ENCODE measurements at places on chromosomes 7 and 10.
A peak's percentile ranks its signal among the peaks of the same experiment; 100 is the strongest.

DNA sequence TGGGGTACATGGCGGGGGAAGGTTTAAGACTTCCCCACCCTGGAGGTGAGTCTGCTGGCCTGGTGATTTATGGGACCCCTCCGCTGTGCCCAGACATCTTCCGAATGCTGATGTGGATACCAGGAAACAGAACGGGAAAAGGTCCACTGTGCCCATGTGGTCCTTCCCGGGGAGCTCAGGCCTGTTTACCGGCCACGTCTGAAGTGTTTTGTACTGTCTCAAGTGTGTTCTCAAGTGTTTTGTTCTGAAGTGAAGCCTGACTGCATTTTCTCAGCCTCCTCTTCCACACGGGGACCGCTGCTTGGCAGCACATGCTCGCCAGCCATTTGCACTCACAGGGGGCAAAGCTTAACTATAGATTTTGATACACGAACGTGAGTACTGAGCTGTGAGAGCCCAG lies 127.2 kb downstream of the TEX36 start:
- no peak for DNase-seq

DNA sequence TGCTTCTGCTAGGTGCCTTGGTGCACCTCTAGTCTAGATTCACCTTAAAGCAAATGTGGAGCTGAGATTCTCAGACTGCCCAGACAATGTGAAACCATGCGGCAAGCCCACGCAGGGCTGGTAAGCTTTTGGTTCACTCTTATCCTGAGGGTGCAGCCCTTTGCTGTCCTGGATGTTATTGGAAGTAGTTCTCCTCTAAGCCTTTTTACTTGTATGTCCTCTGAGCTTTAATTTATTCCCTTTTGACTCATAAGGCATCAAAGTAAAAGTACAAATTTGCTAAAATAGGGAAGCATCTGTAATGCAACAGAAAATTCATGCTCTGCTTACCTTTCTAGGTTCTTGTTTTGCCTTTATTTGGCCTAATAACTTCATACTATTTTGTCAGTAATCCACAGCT lies 186.8 kb downstream of the MACC1 start:
- DNase-seq = no peak

- no peak for DNase-seq
Measured at GRCh38 chr7:28070297-28071055, 110.1 kb downstream of the JAZF1 start.

DNA sequence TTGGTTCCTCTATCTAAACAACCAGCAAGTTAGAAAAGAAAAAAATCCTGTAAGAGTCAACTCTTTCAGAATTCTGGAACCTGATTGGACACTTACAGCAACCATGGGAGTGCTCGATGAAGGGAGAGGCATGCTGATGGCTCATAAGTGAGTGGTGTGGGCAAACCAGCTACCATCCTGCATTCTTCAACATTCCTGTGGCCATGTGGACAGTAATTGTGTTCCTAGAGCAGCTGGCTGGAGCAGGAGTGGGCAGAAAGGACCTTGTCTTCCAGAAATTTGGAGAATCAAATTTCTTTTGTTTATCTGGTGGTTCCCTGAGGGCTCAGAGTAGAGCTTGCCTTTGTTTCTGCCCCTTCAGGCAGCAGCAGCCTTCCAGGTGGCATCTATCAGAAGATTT lies 22.5 kb upstream of the MYL7 start:
- no peak for DNase-seq

GRCh38 chr10:48251525-48252353 lies 22.8 kb downstream of the FRMPD2 start:
- DNase-seq = no peak

- DNase-seq = no peak
Measured at GRCh38 chr7:128827248-128827958, 2.8 kb upstream of the FLNC start.

DNA sequence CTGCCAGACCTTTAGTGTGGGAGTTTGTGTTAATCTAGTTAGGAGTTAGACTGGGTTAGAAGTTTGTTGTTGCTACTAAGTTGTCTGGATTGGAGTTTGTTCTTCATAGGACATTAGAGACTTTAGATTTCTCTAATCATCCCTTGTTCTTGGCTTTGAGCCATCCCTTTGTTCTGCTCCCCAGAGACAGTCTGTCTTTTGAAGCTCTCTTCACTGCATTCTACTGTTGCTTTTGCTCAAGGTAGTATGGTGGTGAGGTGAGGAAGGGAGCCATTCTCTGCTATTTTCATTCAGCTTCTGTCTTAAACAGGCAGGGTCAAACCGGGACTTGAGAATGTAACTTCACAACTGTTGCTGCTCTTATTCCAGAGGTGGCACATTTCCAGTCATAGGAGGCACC lies 10.4 kb upstream of the TARP start:
- no peak for DNase-seq

DNA sequence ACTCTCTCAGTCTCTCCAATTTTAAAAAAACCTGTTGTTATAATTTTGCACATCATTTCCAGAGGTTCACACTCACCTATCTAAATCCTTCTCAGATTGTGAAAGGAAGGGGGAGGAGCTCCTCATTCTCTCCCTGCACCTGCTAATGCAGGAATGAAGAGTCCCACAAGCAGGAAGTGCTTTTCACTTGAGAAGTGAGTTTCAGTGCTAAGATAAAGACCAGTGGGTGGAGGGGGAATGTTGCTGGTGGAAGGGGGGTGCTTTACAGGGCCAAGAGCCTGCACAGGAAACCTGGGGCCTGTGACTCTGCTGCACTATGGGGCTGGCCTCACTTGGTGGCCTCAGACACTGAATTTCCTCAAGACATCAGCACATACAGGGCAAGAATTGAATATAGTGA lies 176.4 kb downstream of the PTPN20 start:
- no peak for DNase-seq

- DNase-seq = no peak
Measured at GRCh38 chr10:120557311-120557710, 100.3 kb downstream of the PLPP4 start.

DNA sequence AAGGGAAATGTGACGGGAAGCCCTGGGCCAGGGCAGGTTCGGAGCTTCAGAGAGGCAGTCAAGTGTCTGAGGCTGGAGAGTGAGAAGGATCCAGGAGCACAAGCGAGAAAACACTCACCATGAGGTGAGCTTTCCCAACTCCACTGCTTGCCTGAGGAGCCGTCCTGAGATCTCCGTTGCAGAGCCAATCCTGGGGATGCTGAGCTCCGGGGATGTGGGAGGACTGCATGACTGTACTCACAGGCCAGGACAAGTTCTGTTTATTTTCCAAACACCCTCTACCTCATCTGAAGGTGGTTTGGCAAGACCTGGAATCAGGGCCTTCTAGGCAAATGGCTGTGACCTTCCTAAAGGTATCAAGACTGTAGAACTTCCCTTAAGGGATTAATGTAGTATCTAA lies 38.7 kb downstream of the GLI3 start:
- DNase-seq = no peak

DNA sequence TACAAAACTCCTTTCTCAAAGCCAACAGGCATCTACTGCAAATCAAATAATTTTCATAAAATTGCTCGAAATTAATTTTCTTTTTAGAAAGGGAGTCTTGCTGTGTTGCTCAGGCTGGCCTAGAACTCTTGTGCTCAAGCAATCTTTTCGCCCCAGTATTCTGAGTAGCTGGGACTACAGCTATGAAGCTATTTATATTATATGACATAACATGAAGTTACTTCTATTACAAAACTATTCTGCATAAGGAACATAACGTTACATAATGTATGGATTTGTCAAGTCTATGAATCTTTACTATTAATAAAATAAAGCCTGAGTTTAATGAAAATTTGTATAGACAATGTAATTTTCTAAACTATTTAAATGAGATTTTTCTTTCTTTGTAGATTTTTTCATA lies 415.0 kb downstream of the PARD3 start:
- DNase-seq = no peak

GRCh38 chr7:130070861-130071622 lies 708 bp downstream of the KLHDC10 start:
- no peak for DNase-seq

DNA sequence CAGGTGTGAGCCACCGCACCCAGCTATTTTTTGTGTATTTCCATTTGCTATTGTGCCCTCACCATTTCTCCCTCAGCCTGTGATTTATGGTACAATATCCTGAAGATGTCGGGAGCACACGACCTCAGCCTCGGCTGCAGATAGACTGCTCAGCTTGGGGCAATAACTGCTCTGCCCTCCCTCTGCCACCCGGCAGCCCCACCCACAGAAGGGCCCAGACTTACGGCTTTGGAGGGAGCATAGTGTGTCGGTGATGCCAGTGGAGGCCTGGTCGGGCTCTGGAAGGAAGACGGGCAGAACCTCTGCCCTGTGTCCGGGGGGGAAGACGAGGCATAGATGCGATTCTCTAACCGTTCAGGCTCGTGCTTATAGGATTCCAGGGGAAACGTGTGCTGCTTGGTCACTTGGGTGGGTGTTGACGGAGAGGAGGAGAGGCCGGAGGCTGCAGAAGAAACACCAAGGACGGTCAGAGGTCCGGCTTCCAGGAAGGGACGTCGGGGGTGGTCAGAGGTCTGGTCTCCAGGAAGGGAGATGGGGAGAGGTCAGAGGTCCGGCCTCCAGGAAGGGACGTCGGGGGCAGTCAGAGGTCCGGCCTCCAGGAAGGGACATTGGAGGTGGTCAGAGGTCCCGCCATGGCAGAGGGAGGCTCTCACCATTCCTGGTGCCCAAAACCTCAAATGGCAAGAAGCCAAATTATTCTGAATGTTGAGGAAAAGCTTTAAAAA lies 155.7 kb upstream of the RHEB start:
- no peak for DNase-seq

- no peak for DNase-seq
Measured at GRCh38 chr7:85750454-85750949, 563.6 kb upstream of the SEMA3D start.

- DNase-seq = no peak
Measured at GRCh38 chr10:71082960-71083715, 129.2 kb upstream of the UNC5B start.

GRCh38 chr7:95509199-95509598 lies 23.5 kb downstream of the ASB4 start:
- DNase-seq = peak; percentile 36

DNA sequence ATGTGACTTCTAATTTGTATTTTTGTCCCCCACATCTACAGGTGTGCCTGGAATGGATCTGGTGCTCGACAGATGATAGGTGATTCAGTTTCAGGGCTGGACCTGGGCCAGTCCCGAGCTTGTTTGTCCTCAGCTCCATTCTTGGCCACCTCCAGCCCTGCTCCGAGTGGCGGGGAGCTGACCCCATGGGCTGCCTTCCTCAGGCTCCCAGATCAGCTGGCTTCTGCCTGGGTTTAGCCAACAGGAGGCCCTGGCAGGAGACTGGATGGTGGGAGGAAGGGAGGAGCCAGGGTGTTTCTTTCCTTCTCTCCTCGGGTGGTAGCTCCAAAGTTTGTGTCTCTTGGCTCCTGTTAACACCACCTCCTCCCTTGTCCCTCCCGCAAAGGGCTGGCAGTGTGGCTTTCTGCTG lies 75.2 kb downstream of the CDH23 start:
- DNase-seq = no peak

GRCh38 chr10:133592716-133593115 lies 27.3 kb upstream of the SYCE1 start:
- DNase-seq = no peak

DNA sequence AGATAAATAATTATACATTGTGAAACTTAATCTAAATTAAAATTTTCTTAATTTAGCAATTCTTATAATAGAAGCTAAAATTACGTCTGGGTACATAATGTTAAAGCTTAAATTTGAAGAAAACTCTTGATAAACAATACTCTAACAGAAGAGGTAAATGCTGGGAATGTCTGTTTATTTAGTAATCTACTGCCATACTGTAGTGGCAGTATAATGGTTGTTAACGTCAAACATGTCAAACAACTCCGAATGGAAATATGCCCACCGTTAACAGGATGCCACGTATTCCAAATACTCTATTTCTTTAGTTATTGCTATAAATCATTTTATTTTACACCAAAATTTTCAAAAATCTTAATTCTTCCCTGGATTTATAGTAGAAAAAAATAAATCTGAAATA lies 40.0 kb upstream of the PTPN12 start:
- DNase-seq = no peak

DNA sequence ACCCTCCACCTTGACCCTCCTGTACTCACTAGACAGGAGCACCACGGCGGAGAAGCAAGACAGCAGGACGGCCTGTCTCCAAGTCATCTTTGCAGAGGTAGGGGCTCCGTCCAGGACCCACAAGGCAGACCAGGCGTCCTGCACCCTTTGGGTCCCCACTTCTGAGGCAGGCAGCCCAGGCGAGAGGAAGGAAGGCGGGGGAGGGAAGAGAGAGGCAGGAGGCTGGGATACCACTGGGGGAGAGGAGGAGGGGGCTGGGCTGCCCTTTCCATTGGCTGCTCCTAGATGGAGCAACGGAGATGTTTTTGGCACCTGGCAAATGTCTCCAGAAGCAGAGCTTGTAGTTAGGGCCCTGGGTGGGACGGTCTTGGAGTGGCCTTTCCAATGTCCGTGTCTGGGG lies at the start of gene UCMA:
Gene UCMA, minus strand, starts transcription at position 203 of the 400 bp plus-strand sequence. Its CDS starts 116 bp downstream, at position 87.
- DNase-seq = no peak

- no peak for DNase-seq
Measured at GRCh38 chr7:4131063-4131462, 551.0 kb upstream of the FOXK1 start.
